ENCODE measurements at places on chromosomes 3 and 15.

DNA sequence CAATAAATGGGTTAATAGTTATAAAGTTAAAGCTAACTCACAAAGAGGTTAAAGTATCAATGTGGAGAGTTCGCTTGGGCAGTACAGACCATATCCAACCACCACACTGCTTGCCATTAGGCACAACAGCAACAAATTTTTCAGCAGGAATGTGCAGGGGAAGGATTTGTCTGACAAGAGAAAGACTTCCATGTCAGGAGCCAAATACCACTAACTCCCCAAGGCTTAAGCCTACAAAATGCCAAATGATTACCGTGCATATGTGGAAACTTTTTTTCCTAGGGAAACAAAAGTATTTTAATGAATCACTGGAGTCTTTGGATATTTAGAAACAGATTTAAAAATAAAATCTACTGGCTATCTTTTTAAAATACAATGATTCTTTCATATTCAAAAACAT, 8.1 kb downstream of the VGLL3 start:
- no peak for DNase-seq

DNA sequence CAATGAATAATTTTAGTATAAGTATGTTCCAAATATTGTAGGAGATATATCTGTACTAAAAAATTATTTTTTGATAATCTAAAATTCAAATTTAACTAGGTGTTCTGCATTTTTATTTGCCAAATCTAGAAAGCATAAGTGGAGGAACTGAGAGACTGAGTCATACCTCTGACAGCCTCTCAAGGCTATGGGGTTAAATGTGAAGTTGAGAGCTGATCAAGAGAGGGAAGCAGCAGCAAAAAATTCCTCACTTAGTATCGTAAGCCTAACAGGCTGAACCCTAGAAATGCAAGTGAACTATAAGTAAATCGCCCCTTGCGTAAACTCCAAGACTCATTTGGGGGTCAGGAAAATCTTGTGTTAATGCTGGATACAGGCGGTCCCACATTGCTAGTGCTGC, 12.8 kb upstream of the TOPAZ1 start:
- no peak for DNase-seq

GRCh38 chr15:74185710-74186348, 12.3 kb downstream of the ISLR start:
- no peak for DNase-seq

DNA sequence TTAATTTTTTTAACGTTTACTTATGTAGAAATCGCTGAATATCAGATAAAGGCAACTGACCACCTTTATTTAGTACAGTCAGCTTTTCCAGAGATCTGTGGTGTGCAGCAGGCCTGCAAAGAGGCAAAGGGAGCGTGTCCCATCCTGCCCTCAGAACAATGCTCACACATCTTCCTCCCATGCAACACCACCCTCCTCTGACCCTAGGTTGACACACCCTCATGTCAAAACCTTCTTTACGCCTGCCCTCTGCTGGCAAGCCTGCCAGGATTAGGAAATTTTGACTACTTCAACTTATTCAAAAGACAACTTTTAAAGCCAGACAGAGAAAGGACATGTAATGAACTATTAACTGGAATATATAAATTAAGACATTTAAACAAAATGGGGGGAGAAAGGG, 513.7 kb downstream of the FOXP1 start:
- no peak for DNase-seq

DNA sequence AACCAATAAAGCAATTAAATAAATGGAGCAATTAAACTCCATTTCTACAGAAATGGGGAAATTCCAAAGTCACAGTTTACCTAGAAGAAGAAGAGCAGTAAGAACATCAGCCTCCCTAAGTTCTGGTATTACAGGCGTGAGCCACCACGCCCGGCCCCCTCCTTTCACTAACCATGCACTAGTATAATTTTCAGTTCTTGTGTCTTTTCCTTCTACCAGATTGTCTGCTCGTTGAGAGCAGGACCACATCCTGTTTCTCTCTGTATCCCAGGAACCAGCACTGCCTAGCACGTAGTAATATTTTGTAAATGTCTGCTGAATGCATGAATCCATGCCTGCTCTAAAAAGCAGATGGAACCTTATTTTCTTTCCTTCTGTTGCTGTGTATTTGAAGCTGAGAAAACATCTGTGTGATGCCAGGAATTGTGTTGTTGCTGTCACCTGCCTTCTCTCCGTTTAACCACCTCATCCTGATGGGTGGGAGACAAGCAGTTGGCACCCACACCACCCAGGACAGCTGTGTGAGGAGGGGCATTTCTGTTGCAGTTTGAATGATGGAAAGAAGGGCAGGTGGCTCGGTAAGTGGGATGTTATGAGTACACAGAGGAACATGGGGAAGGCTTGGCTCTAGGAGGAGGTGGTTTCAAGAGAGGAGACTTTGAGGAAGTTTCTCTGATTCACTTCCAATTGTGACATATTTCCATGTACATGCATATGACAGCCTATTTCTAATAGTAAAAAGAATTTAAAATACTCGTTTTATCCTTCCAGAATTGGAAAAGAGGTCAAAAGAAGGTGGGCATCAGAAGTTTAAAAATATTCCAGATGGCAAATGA, 30.1 kb downstream of the PXYLP1 start:
- DNase-seq: no peak

GRCh38 chr3:158727206-158728060, 4.8 kb downstream of the RARRES1 start:
- DNase-seq: no peak

DNA sequence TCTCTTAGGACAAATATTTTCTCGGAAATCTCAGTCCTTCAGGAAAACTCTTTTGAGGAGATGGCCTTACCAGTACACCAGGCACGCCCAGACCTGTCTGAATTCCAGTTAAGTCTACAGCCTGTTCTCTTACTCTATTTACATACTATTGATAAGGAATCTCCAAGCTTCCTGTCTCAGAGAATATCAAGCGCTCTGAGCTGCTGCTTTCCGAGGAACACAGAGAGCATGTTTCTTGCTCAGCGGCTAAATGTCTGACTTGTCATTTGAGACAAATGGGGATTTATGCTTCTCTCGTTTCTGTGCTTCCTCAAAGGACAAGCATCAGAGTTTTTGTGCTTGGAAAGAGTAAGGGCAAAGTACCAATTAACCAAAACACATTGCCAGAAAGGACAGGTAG, 112.4 kb upstream of the CCDC54 start:
- DNase-seq: no peak

DNA sequence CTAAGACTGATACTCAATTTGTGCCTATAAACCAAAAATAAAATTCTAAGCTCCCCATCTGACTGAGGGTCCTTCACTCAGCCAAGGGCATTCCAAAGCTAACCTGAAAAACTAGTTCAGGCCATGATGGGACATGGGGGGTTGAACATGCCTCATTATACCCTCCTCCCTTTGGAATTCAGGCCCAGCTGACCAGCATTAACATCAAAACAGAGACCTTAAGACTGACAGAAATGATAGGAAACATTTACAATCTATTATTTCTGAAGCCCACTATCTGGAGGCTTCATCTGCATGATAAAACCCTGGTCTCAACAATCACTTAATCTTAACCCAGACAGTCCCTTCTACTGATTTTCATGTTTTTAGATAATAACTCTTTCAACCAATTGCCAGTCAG, 140.4 kb downstream of the ANO10 start:
- no peak for DNase-seq

DNA sequence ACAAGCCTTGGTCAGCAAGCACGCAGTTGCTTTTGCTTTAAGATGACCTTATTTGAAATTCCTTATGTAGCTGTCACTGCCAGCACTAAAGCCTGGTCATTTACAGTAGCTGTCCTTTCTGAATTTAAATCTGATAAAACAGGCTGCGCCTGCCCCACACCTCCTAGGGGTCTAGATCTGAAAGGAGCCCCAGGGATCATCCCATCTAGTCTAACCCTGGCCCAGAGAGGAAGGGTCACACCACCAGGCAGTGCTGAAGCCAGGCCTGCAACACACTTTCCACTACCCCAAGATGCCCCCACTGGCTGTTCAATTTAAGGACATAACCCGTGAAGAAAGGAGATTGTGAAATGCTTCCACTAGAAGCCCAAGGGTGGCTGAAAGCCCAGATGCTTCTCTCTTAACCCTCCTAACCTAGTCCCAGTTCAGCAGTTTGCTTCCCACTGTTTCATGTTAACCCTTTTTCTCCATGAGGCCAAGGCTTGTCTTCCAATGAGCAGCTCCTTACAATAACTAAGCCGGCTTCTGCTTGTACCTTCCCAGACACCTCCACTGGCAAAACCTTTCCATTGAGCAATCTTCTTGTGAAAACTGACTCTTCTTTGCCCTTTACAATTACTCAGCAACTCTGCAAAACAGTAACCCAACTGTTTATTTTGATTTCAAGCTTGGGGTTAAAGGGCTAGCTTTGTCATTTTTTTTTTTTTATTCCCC, 198.9 kb upstream of the LPP start:
- DNase-seq: no peak

GRCh38 chr3:116265320-116265695, 180.0 kb downstream of the LSAMP start:
- no peak for DNase-seq

GRCh38 chr3:195612075-195612800, 28.5 kb upstream of the APOD start:
- no peak for DNase-seq

DNA sequence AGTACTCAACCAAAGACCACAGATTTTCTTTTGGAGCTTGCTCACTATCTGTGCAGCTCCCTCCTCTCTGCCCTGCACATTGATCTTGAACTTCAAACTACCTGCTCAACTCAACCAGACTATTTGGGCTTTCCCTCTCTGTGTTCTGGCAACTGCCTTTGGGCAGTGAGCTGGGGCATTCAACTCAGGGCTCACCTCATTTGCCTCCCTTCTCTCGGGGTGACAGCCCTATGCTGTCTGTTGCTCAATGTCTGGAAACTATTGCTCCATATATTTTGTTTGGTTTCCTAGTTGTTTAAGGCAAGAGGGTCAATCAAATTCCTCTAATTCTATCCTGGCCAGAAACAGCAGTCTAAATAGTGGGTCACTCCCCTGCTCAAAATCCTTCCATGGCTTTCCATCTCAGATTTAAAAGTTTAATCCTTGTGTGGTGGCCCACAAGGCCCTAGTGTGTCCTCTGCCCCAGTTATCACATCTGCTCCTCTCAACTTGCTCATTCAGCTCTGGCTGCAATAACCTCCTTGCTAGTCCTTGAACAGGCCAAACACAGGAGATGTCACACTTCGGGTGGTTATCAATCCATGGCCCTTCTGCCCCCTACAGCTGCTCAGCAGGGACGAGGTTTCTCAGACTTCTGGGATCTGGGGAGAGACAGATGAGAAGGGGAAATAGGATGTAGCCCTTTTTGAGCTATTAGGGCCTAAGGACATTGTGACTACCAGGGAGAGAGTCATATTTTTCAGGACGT, 67.8 kb downstream of the SNRK start:
- DNase-seq: no peak

GRCh38 chr15:34721802-34722438, 32.9 kb downstream of the GJD2 start:
- DNase-seq: no peak

DNA sequence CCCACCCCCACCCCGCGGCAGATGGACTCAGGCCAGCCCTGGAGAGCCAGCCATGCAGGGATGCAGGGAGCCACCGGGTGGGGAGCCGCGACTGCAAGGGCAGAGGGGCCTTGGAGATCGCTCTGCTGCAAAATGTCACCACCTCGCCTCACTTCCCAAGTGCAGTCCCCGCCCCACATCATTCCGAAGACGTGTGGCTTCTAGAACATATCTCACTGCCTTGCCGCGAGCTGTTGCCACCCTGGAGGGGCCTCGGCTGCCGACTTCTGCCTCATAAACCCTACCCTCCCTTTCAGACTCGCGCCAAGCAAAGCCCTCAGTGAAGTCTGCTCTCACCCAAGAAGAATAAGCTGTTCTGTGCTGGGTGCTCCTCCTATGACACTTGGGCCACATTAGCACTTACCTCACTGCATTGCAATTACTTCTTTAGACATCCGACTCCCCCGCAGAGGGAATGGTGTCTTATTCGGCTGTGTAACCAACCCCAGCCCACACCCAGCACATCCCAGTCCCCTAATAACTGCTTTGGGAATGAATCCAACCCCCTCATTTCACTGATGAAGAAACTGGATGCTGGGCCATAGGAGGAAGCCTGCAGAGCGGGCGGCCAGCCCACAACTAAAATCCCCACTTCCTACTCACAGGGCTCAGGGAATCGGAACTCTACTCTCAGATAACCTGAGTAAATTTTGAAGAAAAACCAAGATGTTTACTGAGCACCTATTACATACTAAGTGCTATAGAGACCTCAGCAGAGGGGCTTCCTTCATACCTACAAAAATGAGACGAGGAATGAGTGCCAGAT, 8.6 kb downstream of the TLE3 start:
- DNase-seq: no peak

GRCh38 chr15:83170474-83171165, 37.0 kb downstream of the HDGFL3 start:
- DNase-seq: no peak

DNA sequence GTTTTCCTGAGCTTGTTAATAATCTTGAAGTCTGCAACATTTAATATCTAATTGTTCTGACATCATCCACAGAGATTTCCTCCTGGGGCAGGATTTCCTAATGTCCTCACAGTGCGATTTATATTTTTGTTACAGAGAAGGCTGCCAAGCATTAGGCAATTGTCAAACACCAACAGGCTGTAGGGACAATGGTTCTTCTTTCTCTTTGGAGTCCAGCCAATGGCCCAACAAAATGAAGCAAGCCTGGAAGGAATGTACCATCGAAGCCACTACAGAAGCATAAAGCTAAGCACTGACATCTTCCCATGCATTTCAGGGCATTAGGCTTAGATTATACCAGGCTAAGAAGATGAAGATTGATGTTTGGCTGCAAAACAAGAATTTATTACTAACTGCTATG, 173.0 kb upstream of the FRMD4B start:
- DNase-seq: no peak

- DNase-seq: no peak
Measured at GRCh38 chr3:115279939-115280338, 132.9 kb upstream of the ZBTB20 start.

DNA sequence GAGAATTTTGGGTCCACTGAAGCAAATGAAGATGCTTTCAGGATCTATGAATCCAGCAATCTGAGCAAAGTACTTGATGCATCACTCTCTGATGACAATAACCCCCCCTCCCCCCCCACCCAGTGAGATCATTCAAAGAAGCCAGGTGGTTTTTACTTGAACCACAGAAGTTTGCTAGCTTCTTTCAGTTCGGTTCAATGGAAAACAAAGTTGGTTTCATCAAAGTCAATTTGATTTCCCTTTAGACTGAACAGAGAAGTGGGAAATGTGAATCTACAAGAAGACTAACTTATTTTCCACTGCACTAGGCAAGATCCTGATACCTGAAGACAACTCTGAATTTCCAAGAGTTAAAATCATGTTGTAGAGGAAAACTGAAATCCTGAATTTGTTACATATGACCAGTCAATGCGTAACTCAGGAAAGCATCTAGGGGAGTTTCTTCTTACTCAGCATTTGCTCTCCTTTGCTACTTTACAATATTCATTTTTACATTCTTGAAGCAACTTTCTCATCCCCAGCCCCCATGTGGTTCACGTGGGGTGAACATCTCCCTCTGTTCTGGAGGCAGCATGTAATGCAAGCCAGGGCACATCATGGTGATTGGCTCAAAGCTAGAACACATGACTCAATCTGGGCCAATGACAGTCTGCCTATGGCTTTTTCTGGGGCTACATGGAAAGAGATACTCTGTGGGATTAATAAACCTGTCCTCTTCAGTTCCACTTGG, 572.6 kb downstream of the FOXP1 start:
- no peak for DNase-seq
